ENCODE measurements at places on chromosomes 13 and 19.

DNA sequence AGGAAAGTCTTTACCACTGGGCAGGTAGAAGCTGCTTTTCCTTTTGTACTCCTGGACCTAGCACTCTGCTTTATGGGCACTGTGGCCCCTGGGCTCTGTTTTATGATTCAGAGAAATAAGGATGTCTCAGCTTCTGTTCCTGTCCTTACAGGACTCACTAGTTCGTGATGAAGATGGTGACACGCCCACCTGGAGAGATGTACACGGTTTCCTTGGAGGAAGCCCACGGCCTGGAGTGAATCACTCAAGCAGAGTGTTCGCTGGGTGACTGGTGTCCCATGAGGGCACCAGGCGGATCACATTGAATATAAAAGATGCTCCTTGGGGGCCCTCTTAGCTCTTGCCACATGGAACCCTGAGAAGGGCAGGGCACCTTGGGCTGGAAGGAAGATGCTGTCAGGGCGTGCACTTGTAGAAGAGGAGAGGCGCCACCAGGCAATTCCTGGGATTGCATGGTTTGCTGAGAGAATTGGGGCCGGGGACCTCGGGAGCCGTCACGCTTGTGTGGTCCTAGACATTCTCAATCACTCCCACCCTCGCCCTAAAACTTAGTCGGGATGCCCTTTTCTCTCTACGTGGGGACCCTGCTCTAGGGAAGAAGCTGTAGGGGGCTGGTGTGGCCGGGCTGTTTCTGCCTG, 202.6 kb downstream of the TSHZ3 start:
- no peak for DNase-seq

GRCh38 chr19:40281381-40282208, 3.5 kb downstream of the AKT2 start:
- no peak for DNase-seq

DNA sequence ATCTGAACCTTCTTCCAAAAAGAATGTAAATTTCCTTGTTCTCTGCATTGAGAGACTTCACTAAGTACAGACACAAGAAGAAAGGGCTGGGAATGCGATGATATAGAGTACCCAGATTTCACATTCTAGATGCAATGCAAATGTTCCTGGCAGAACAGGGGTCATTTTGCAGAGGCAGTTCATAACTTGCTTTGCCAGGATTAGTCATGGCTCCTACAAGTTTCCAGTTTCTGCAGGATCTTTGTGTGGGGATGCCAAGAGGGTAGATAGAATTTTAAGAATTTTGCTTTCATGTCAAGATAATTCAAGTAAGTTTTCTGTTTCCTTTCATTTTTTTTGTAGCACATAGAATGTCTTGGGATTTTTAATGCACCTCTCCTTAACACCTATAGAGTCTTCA, 181.2 kb downstream of the FGF9 start:
- DNase-seq = no peak

- no peak for DNase-seq
Observed at GRCh38 chr19:34480971-34481841, at the start of gene WTIP. Gene WTIP, plus strand, starts transcription at chr19:34481758. Its CDS starts 217 bp downstream, at chr19:34481975.

DNA sequence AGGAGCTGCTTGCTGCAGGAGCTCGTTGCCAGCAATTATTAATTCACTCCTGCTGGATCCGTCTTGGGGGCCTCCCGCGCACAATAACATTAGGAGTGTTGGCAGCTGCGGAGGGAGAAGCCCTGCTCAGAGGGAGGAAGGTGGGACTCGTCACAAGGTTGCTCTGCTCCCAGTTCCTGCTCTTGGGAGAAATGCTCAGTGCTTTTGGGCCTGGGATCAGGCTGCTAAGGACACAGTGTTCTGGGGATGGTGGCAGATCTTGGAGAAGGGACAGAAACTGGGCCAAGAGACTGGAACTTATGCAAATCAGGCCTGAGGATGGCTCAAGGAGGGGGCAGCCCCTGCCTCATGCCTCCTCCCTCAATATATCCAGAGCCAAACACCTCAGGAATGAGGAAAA, 78.9 kb upstream of the OLFM4 start:
- no peak for DNase-seq

- no peak for DNase-seq
Observed at GRCh38 chr13:98874029-98874397, 103.9 kb downstream of the DOCK9 start.

Data from activated T-helper 1 cell treated with anti-CD3 and anti-CD28 coated beads, Interleukin-12 subunit alpha, Interleukin-12 subunit beta, Interleukin-2, Interleukin-4 antibody, amounts not matched to agents 30 ng/mL and 10 ng/mL and 1 ng/mL, durations not matched to agents 14 hours and 24 hours and 36 hours (primary cell).